ENCODE measurements at places on chromosomes 12 and 14. TPM values are rescaled to one million over a fixed set of nuclear protein-coding genes. Genes with fewer than 3 reads are reported as not detected.

DNA sequence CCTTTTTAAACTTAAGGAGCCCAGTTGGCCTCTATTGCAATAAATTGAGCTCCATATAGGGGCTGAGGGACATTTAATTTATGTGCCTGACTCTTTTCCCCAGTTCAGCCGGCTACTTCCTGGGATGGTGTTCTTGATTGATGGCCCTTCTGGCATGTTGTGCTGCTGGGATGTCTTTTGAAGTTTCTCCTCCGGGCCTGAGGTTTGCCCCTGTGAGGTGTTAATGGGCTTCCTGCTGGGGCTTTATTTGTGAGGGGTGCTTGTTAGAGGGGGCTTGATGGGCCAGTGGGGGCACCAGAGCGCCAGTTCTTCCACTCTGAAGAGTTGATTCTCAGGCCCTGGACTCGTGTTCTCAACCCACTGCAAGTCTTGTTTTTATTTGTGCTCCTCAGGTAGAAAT lies 69.6 kb downstream of the CHST11 start:
- no peak for DNase-seq

DNA sequence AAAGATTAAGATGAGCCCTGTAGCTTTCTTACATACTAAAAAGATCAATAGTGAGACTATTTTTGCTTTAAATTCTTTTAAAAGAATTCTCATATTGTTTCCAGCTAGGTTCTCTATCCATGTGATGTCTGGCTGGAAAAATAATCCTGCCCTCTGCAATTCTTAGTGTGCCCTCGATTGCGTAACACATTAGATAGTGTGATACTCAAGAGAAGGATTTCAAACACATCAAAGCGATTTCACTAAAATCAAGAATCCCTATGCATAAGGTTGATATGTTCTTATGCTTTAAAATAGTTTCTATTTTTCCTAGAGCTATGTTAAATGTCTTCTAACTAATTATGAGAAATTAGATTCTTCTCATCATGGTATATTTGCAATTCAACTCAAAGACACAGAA lies 127.3 kb upstream of the PLEKHA5 start:
- DNase-seq, result no peak

DNA sequence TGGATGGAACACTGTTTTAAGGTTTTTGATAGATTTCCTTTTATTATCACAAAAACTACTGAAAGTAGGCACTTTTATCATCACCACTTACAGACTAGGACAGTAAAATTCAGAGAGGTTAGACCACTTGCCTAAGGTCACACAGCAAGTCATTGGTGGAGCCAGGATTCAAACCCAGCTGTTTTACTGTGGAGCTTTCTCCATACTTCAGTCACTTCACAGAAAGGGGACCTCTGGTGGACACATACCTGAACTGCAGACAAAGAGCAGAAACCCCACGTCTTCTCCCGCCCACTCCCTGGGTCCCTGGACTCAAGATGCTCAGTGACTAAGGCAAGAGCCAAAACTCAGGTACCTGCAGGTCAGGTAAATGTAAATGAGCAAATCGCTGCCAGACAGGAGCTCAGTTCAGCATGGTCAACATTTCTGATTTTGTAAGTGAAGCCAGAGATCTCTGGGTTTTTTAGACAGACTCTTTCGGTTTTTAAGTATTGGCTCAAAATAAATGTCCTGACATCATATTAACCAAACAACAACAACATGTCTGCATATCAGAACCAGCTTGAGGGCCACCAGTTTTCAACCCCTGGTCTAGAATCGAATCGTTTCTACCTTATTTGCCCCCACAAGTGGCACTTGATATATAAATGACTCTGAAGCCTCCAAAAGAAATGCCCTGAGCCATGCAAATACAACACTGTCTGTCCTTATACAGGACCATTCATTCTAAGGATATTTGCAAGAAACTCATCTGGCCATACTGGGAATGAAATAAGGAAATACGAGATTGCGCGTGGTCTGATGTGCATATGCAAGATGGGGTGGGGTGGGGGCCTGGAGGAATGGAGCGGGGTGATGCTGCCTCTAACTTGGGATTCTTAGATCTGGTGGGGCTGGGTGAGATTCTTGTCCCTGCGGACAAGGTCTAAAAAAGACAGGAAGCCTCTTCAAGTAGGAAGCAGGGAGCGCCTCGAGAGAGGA lies 110.9 kb downstream of the KSR2 start:
- DNase-seq, result no peak

GRCh38 chr14:80644826-80645225 lies 296.7 kb downstream of the CEP128 start:
- DNase-seq, result no peak

GRCh38 chr14:23722675-23723074 lies 86.5 kb downstream of the DHRS2 start:
- DNase-seq, result no peak

Gene C14orf39
- total RNA-seq, result not detected

- DNase-seq, result no peak
Observed at GRCh38 chr12:108597559-108598471, at the start of gene TMEM119. Gene TMEM119 (minus strand): TSS chr12:108598084. CDS start chr12:108592383, 5,701 bp downstream.

Gene MYF6
- not detected for total RNA-seq

Gene LGMN
- total RNA-seq, result 87.4 TPM

Gene FGF6
- total RNA-seq, result not detected

DNA sequence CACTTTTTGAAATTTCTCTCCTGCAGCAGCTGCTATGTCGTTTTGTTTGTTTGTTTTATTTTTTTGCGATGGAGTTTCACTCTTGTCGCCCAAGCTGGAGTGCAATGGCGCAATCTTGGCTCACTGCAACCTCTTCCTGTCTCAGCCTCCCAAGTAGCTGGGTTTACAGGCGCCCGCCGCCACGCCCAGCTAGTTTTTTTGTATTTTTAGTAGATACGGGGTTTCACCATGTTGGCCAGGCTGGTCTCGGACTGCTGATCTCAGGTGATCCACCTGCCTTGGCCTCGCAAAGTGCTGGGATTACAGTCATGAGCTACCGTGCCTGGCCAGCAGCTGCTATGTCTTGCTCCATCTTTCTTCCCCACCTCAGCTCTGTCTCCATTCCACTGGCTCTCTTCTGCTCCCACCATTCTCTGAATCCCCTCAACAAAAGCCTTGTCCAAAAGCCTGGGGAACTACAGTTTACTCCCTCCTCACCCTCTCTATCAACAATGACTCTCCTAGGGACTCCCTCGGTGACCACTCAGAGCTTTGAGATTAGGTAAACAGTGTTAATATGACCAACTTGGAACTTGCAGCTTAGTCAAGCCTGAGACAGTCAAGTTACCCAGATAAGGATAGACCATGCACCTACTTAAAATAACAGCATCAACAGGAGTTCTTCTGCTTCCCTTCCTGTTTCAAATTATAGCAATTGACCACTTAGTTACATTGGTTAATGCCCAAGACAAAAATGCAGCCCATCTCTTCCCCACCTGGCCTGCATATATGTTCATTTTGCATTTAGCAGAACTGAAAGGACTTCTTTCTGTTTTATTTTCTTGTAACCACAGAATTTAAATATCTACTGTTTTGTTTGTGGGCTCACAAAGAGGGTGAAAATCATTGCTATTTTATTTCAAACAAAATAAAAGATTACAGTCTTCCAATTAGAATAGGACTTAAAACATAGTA lies 189.0 kb upstream of the AMIGO2 start:
- DNase-seq, result no peak

Gene CD4
- 1.6 TPM for total RNA-seq

- no peak for DNase-seq
Observed at GRCh38 chr12:20044351-20044750, 324.0 kb upstream of the PDE3A start.

Gene KRT86
- total RNA-seq, result not detected

DNA sequence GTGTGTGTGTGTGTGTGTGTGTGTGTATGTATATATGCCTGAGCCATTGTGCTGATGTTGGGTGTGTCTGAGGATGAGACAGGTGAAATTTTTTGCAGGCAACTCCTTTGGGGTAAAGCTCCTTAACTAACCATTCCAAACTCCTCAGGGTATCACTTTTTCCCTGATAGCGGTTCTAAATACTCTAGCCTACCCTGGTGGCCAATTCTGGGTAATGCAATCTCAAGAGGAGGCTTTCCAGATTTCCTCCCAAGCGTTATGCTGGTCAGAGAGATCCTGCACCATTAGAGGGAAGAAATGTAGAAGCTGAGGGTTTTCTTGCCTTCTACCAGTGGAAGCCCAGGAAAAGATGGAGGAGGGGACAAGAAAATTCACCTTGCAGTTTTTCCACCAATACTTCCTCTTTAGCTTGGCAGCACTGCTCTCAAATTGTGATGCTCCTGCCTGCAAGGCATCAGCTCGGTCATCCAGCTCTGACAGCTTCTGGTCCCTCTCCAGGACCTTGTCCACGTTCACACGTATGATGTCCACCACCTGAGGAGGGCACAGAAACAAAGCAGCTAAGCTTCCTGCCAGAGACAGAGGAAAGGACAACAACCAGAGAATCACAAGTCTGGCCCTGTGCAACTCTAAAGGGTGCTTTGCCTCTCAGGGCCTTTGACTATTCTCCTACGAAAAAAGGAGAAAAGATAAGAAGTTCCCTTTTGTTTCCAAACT lies 4.9 kb downstream of the VAMP1 start:
- no peak for DNase-seq

DNA sequence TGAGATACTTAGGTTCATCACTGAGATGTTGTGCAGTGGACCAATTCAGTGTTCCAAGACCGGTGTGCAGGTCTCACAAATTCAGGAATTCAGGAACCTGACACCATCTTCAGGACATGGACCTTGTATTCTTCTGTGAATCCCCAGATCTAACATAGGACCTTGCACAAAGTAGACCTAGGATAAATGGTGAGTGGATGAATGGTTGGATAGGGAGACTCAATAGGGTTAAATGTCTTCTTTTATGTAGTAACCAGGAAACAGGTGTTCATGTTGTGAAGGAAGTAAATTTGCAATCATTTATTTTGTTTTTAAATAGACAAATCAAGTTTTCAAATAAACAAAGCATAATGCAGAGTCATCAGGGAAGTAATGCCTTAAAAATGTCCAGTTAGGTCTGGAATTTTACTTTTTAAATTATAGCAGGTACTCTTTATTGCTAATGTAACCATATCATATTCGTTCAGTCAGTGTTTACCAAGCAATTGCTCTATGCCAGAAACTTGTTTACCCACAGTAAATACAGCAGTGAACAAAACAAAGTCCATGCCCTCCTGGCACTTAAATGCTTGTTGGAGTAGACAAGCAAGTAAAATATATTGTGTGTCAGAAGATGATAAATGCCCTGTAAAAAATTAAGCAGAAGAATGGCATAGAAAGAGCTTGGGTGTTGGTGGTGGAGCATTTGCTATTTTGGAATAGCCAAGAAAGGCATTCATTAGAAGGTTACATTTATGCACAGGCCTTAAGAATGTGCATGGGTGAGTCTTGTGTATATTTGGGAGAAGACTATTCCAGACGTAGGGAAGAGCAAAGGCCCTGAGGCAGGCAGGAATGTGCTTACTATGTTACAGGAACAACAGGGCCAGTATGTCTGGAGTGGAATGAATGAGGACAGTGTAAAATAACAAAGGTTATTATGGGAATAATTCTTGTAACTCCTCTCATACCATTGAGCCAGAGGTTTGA lies 26.3 kb downstream of the RXYLT1 start:
- no peak for DNase-seq

GRCh38 chr12:19456176-19456575 lies 16.9 kb downstream of the AEBP2 start:
- no peak for DNase-seq

Gene OR9K2
- total RNA-seq, result not detected

Gene TAPBPL
- 17.4 TPM for total RNA-seq

DNA sequence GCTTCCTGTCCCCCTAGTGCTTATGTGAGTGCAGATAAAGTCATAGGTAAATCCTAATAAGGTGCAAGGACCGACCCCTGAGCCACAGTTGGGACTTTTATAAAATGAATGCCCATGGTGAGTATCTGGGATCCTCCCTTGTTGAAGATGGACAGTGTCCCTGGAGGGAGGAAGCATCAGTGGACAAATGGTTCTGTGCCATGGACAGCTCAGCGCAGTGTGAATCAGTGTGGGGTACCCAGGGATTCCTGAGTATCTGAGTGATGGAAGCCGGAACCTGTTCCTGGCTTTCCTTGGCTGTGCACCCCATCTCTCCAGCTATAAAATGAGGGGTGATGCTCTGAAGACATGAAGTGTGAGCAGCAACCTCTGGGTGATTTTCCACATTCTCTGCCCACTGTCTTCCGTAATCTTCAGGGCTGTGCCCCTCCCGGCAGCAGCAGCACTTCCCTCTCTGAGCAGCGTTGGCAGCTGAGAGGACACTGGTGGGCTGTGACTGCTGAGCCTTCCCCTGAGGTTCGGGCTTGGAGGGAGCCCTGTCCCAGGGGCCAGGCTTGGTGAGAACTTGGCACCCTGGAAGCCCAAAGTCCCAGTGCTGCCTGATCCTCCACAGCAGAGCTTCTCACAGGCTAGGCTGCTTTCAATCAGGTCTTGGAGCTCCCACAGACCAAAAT lies 25.0 kb downstream of the VCPKMT start:
- DNase-seq, result no peak

Gene CYP46A1
- not detected for total RNA-seq

Gene PPP1R1A
- total RNA-seq, result 1.9 TPM

GRCh38 chr12:11633968-11634367 lies 15.5 kb upstream of the ETV6 start:
- no peak for DNase-seq

Gene TSHR
- total RNA-seq, result not detected

DNA sequence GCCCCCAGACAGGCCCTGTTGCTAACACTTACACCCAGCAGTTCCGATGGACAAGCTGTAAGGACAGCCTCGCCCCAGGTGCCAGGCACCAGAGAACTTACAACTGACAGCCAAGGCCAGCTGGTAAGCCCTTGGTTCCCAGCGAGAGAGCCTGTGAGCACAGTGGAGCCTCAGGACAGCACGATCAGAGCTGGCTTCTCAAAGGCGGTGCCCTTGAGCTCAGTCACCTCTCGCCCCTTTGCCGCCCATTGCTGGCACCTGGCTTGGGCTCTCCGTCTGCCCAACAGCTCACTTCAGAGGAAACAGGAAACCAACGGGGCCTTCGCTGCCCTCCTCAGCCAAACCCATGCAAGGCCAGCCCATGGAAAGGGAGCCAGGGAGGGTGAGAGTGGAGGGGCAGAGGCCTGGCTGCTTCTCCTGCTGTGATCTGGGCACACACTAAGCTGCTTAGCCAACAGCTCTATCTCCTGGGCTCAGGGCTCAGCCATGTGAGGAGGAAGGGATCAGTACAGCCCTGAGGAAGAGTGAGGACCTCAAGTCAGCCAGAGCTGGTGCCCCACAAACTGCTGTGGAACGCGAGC lies 98.5 kb downstream of the SINHCAF start:
- no peak for DNase-seq

- DNase-seq, result no peak
Observed at GRCh38 chr12:93860668-93861373, 183.6 kb downstream of the CRADD start.

Gene NDRG2
- total RNA-seq, result 209 TPM

- no peak for DNase-seq
Observed at GRCh38 chr12:2680676-2681039, 114.1 kb upstream of the FKBP4 start.

GRCh38 chr12:124777399-124778372 lies 86.0 kb downstream of the SCARB1 start:
- no peak for DNase-seq

Measured in esophagus squamous epithelium (tissue), 5 donors.